ENCODE measurements at places on chromosomes 13 and 19. TPM values are rescaled to one million over a fixed set of nuclear protein-coding genes. Genes with fewer than 3 reads are reported as not detected.

The TMEM38A gene
- 1.8 TPM for total RNA-seq

The ZNF865 gene
- total RNA-seq: 1.2 TPM

The HPN gene
- total RNA-seq: 0.51 TPM

The PRR36 gene
- under 0.01 TPM for total RNA-seq

The MAP2K7 gene
- 10.4 TPM for total RNA-seq

The CLN5 gene
- total RNA-seq: 37.8 TPM

The CEACAM7 gene
- total RNA-seq: not detected

The TRPM4 gene
- total RNA-seq: 6.9 TPM

- no peak for DNase-seq
Observed at GRCh38 chr13:33090755-33091414, 74.7 kb downstream of the KL start.

- no peak for DNase-seq
Observed at GRCh38 chr13:109715902-109716301, 70.5 kb downstream of the IRS2 start.

GRCh38 chr13:27792393-27793218 is at the start of gene GSX1:
Gene GSX1 (plus strand): TSS chr13:27792483. CDS start chr13:27792691, 208 bp downstream.
- DNase-seq: peak; percentile 69

GRCh38 chr13:20182231-20182846 is 10.4 kb downstream of the GJB2 start:
- DNase-seq: peak; percentile 83

GRCh38 chr13:77417897-77418296 is 91.0 kb upstream of the MYCBP2 start:
- no peak for DNase-seq

DNA sequence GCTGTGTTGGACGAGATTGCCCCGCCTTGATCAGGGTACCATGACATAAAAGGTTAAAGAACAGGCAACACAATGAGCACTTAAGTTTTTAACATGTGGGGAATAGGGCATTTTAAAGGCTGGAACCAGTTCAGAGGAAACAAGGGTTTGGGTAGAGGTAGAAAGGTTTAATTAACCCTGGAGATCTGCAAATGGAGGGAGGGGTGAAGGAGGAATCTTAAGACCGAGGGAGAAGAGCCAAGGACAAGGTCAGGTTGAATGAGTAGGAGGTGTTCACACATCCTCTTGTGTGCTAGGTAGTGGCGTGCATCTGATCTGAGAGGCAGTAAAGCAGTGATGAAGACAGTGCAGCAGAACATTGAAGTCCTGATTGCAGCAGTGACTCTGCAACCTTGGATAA is 28.5 kb downstream of the SKA3 start:
- DNase-seq: no peak

- peak; percentile 29 for DNase-seq
Observed at GRCh38 chr13:71712988-71713653, 153.9 kb downstream of the DACH1 start.

GRCh38 chr13:36131931-36132297 is 732 bp upstream of the DCLK1 start:
- peak; percentile 55 for DNase-seq

GRCh38 chr13:57629821-57630235 is 1.7 kb upstream of the PCDH17 start:
- peak; percentile 93 for DNase-seq

DNA sequence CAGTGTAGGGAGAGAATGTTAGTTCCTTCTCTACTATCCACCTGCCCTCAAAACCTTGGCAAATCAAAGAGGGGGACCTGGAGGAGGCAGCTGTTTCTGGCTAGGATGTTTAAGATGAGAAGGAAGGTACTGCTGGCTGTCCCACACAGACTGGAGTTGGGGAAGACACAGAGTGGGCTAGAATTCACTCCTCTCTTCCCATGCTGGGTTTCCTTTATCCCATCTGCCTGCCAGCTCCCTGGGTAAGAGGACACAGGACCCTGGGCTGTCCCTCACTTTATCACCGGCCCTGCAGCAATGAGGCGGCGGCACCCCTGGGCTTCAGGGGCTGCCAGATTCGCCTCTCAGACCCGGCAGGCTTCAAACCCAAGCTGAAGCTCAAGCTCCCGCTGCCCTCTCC is 69.5 kb downstream of the KLF2 start:
- DNase-seq: no peak

DNA sequence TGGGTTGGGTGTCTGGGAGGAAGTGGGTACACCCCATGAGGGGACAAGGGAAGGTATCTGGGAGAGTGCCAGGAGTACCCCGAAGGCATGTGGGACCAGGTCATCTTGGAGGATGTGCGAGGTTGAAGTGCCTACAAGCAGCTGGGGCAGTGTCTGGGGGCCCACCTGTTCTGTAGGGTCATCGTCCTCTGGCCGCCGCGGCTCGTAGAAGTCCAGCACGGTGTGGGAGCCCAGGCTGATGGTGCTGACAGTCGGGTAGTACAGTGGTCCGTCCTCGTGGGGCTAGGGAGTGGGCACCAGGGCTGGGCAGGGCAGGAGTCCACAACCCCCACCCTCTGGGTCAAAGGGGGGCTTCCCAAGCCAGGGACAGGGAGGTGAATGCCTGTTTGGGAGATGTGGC is 1.8 kb upstream of the SYNE4 start:
- no peak for DNase-seq

- no peak for DNase-seq
Observed at GRCh38 chr13:46179969-46180763, 1.8 kb downstream of the LCP1 start.

DNA sequence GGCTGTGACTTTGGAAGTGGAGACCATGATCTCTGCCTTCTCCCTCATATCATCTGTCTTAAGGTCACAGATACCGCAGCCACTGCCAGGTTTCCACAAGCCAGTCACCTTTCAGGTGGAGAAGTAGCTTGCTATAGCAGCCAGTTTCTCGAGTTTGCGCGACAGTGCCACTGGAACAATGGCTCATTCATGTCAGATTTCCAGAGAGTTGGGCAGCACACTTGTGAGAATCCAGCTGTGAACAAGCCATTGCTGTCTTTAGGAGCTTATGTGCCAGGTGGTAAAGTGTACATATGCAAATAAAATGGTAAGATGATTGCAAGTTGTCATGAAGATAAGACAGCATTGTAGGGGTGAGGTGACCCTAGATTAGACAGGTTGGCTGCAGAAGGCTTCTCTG is 22.3 kb downstream of the GARRE1 start:
- DNase-seq: no peak

GRCh38 chr19:46974181-46974580 is 45.5 kb upstream of the NPAS1 start:
- DNase-seq: no peak

DNA sequence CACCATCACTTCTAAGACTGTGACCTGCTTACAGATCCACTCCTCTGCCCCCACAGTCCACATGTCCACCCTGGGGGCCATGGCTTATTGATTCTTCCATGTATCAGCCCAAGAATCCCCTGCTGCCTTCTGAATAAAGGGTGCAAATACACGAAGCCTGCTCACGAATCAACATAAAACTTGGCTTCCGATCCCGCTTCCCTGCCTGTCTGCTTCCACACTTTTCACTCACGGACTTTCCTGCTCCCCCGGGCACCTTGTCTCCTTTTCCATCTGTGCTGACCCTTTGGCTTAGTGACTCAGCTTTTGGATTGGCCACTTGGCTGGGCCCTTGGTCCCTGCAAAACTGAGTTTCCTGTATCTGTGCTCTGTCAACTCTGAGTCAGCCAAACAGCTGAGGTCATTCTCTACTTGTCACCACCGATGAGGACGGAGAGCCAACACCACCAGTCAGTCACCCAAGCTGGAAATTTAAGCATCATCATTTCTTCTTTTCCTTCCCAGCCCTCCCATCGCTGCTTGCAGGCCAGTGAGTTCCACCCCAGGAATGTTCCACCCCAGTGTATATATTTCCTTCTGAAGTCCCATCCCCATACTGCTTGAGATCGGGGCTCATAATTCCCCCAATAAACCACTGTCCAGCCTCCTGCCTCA is 11.4 kb upstream of the USP12 start:
- peak; percentile 81 for DNase-seq

DNA sequence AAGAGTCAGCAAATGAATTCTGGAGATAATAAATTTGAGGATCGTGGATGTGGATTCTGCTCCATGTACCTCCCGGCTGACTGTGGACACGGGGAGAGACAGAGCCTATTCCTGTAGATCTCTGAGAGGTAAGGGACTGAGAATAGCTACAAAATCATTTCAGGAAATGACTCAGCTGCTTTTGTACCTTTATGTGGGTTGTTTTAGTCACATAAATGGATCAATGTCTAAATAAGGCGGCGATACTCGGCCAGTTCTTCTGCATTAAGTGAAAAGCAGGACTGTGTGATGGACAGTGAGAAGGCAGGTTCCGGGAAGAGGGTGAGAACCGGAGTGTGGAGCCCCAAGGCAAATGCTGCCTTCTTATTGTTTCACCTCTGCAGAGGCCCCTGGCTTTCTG is 128.1 kb downstream of the EFNB2 start:
- no peak for DNase-seq

GRCh38 chr19:35710784-35711723 is 6.7 kb downstream of the ZBTB32 start:
- no peak for DNase-seq

- DNase-seq: peak; percentile 75
Observed at GRCh38 chr19:24140099-24140498, 53.1 kb downstream of the ZNF254 start.

GRCh38 chr19:6275170-6275744 is 4.5 kb downstream of the MLLT1 start:
- no peak for DNase-seq

DNA sequence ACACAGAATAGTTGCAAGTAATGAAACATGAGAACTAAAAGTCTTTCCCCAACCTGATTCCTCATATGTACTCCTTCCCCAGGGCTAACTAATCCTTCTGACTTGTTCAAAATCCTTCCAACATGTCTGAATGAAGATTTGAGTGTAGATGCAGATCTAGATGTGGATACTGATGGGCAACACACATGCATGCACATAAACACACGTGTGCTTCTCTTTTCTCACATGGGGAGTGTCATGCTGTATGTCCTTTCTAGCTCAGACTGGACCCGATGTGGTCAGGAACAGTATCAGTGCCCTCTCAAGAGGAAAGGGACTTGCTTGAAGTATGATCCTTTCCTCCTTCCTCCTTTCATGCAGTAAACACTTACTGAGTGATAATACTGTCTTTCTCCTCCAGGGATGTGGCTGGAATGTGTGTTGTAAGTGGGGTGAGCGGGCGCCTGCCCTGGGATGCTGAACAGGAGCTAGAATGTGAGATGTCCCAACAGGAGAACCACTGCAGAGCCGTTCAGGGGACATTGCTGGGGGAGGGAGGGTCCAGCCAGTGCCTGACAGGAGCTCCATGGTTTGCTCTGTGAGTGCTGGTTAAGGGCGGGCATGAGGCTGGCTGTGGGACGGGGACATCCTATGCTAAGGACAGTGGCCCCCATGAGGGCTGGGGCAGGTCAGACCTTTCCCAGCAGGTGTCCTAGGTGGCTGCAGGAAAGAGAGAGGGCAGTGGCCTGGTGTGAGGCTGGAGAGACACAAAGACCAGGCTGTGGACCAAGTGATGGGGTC is 146.9 kb downstream of the TEX29 start:
- no peak for DNase-seq

Data from fibroblast of lung (primary cell).